NCI-H2029 treated with DMSO at 0.1 percent for 48 hours (cell line): ENCODE measurements at places on chromosomes 5 and 9.

DNA sequence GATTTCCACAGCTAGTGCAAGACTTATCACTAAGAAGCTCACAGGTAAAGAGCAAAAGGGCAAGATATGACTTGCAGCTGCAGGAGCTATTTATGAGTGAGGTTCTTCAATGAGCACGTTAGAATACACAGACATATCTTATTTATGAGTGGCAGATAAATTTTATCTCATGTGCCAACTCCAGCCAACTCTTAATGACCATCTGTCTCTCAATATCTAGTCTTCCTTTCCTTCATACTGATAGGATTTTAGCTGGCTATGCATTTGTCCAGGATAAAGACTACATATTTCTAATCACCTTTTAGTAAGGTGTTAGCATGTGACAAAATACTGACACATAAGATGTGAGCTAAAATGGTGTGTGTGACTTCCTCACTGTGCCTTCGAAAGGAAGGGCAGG, 304.5 kb downstream of the TRPM3 start:
- no peak for DNase-seq

DNA sequence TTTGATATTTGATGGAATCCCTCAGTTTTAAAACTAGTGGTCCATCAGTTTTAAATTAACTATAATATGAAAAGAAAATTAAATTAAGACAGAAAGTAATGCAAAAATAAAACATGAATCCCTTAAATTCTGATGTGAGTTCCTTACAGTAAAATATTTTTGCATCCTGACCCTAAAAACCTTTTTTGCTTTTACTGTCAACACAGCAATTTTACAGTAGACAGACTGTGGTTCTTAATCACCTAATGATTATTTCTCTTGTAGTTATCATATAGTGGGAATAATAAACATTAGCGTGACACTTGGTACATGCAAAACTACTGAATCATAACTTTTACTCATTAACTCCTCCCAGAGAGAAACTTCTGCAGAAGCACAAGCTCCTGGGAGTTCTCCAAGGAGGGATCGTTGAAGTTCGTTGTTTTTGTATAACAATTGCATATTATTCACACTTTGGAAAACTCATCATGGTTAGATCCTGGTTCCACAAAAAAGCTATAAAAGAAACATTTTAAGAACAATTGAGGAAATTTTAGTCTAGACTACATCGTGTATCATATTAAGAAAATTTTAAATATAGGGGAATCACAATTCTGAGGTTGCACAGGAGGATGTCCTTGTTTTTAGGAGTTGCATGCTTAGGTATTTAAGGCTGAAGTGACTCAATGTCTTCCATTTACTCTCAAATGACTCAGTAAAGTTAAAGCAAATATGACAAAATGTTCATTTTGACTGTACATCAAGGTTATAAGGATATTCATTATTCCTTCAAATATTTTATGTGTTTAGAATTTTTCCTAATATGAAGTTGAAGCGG, 88.2 kb upstream of the NIPAL4 start:
- no peak for DNase-seq

DNA sequence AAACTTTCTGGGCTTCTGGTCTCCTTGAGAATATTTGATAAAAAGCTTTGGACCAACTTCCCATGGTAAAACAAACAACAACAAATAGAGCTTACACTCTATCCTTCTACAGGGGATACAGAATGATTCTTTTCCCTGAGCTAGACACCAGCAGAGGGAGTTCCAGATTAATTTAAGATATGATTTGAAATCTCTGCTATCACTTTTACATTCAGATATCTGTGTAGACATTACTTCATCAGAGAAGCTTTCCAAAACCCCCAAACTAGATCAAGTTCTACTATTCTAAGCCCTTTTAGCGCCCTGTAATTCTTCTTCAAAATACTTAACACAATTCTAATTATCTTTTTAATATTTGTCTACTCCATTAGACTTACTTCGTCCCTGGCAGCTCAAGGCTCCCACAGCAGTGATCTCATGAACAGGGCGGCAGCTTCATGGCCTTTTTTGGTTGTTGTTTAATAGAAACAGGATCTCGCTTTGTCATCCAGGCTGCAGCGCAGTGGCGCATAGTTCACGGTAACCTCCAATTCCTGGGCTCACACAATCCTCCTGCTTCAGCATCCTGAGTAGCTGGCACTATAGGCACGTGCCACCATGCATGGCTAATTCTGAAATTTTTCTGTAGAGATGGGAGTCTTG, 955 bp upstream of the GALNT12 start:
- no peak for DNase-seq

GRCh38 chr5:54361691-54362411, 51.5 kb upstream of the ARL15 start:
- no peak for DNase-seq

GRCh38 chr9:125998837-125999503, 251.8 kb downstream of the PBX3 start:
- no peak for DNase-seq
